Esophagus muscularis mucosa (tissue), 4 donors: ENCODE measurements at places on chromosomes 13 and 19. TPM values are rescaled to one million over a fixed set of nuclear protein-coding genes. Genes with fewer than 3 reads are reported as not detected.

The ZNF578 gene
- 4.2 TPM for total RNA-seq

GRCh38 chr19:2436926-2437325 is 9.5 kb upstream of the TIMM13 start:
- DNase-seq: no peak

DNA sequence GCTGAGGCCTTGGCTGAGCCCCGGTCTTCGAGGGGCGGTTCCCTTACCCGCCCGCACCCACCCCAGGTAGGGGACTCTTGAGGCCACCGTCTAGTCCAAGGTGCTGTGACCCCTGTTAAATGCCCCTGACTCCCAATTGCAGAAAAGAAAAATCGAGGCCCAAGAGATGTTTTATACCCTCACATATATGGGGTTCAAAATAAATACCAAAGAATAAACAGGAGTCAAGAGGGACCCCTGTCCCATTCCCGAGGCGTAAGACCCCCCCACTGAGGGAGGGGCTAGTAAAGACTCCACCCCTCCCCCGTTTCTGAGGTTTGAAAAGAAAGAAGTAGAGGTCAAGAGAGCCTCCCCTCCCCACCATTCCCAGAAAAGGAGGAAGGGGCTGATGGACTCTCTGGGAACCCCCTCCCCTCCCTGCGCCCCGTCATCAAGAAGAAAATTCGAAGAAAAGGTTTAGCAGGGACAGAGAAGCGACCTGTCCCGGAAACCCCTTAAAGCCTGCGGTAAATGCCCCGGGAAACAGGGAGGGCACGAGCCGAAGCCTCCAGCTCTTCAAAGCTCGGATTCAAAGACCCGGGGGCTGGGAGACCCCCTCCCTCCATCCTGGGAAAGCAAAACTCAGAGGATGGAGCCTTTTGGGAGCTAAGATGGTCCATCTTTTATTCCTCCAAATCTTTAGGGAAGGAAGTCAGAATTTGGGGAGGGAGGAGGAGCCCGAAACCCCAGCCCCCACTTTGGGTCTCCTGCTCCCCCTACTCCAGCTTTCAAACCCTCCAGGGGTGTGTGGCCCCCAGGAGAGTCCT is 755 bp upstream of the RAB3A start:
- DNase-seq: no peak

DNA sequence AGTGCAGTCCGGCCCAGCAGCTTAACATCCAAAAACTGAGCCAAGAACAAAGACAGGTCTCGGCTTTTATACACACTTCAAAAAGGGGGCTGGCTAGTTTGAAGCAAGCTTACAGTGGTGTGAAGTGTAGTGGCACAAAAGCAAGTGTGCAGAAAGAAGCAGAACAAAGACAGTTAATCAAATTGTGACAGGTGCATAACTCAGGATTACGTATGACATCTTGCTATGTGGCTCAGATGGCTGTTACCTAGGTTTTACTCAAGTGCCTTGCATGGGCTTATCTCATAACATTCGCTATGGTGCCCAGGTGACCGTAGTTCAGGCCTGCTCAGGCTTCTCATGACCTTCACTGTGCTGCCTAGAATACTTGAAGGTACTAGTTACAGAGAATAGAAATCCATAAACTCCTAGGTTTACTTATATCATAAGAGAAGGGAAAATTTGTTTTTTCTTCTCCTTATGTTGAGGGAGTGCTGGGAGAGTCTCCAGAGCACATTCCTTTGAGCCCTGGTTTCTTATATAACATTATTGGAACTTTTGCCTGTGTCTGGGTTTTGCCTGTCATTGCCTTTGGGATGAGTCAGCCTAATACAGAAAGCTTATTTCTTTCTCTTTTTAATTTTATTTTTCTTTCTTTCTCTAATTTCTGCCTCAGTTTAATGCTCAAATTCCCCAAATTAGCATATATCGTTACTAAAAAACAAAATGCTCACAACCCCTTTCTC is 1629.1 kb upstream of the PCDH20 start:
- DNase-seq: no peak

GRCh38 chr13:21537105-21537504 is 66.9 kb downstream of the MICU2 start:
- DNase-seq: no peak

- DNase-seq: no peak
Measured at GRCh38 chr19:28446511-28446910, 766.4 kb downstream of the UQCRFS1 start.

DNA sequence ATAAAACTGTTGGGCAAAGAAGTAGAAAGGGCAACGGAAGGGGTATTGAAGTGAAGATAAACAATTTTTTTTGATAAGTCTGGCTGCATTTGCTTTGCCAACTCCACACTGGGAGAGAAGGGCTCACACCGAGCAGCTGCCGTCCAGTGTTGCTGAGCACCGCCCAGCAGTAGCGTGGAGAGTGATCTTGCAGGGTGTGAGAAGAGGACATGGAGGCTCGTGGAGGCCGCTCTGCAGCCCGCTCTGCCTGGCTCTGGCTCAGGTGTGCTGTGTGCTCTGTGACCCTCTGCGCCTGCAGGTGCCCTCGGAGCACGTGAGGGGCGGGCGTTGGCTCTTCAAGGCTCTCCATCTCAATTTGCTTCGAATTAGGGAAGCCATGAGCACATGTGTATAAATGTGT is 35.9 kb upstream of the TEX29 start:
- peak; percentile 14 for DNase-seq

- no peak for DNase-seq
Measured at GRCh38 chr19:1251330-1252220, 3.2 kb downstream of the MIDN start.

GRCh38 chr13:37775871-37776270 is 93.7 kb downstream of the TRPC4 start:
- DNase-seq: no peak

GRCh38 chr13:35729926-35730627 is 253.6 kb upstream of the MAB21L1 start:
- DNase-seq: peak; percentile 89
